Retina (tissue), 1 donor: ENCODE measurements at places on chromosomes 12 and 14.

- DNase-seq, result no peak
Measured at GRCh38 chr14:105326568-105326867, 12.0 kb downstream of the PACS2 start.

DNA sequence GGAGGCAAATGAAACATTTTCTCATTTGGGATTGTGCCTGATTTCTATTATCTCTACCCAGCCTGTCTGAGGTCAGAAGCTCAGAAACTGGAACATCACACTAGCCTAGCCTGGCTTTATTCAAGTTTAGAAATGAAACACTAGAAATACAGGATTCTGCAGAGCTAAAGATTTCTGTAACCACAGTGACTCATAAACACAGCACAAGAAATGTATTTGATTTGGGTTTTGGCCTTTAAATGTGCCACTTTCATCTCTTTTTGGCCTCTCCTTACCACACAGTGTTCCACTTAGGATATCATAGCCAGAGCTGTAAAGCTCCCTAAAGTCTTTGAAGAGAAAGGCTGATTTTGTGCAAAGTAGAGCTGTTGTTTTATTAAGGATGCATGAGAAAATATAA, 307.5 kb downstream of the EMP1 start:
- DNase-seq, result no peak

DNA sequence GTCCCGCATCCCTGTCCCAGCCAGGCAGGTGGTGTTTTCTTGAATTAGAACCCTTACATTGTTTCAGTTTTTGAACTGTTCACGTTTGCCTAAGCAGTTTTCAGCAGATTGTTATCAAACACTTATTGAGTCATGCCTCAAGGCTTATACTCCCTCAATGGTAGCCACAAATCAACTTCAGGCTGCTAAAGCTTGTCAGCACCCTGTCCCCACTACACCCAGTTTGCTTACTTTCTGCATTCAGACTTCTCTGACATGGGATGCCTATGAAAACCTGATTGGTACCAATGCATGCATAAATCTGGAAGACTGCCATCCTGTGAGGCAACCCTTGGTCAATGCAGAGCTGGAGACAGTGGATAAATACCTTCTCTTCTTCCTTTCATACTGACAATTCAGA, 225.4 kb downstream of the BTG1 start:
- no peak for DNase-seq

DNA sequence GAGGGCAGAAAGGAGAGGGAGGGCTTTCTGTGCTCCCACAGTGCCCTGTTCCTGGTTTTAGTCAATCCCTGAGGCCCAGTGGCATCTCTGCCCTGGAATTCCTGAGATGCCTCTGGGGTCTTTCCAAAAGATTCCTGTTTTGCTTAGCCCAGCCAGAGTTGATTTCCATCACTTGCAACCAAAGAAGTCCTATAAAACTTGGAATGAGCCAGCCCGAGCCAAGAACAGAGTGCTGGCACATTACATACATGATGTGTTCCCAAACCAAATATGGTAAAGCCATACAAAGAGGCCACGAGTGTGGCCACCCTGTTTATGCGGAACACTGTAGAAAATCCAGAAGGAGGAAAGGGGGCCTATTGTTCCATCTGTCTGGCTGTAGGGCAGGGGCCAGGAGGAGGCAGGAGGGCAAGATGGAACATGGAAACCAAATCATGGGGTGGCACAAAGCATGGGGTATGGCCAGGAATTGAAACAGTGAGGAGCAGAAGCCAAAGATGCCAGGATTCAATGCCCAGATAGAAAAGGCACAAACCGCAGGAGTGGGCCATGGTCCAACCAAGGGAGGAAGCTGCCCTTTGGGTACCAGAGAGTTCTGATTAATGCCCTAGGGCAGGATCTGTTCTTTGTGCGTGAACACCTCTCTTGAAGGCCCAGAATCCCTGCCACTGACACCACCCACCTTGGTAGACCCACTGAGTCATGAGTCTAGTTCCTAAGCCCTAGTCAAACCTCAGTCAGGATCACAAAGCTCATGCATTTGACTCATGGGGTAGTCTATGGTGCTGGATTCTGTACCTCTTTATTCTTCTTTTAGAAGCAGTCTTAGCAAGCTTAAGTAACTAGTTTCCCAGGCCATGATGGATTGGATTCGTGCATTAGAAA, 75.2 kb downstream of the LRRC74A start:
- no peak for DNase-seq

DNA sequence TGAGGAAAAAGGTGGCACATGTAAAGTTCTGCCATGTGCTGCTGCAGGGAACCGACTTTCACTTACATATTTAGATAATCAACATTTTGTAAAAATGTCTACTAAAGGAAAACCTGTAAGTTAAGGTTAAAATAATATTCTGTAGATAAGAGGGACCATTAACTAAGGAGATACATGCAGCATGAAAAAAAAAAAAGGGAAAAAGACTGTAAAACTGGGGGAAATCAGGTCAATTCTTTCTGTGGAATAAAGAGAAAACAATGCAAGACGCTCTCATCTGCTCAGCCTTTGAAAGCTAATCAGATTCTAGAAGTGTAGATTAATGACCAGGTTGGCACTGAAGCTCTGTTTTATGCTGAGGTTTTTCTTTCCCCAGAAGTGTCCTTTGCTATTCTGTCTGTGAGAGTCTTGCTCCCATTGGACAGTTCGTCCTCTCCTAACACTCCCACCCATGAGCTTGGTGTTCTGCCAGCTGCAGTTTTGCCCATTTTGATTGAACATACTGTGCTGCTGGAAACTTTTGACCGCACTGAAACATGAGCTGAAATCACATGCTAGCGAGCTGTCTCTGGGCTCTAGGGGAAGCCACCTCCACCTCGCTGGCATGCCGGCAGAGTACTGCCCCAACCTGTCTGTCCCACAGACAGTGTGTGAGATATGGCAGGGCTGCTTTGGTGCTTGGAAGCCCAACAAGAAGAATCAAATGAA, 39.7 kb downstream of the PPTC7 start:
- DNase-seq, result no peak

DNA sequence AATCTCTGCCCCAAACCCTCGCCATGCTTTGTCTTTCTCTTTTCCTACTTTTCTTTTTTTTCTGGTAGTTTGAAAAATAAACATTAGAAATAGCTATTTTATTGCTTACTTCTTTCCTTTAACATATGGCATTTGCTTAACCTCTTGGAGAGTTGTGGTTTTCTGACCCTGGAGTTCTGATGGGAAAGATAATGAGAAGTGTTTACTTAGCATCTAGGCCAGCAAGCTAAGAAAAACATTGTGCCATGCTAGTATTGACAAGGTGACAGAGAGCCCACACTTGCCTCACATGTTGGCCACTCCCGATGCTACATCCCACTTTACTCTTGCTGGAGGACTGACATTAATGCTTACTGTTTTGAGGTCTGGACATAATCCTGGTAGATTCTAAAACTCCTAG, 886.2 kb downstream of the DIO2 start:
- peak; percentile 13 for DNase-seq

GRCh38 chr12:19901841-19902240, 462.5 kb downstream of the AEBP2 start:
- no peak for DNase-seq

DNA sequence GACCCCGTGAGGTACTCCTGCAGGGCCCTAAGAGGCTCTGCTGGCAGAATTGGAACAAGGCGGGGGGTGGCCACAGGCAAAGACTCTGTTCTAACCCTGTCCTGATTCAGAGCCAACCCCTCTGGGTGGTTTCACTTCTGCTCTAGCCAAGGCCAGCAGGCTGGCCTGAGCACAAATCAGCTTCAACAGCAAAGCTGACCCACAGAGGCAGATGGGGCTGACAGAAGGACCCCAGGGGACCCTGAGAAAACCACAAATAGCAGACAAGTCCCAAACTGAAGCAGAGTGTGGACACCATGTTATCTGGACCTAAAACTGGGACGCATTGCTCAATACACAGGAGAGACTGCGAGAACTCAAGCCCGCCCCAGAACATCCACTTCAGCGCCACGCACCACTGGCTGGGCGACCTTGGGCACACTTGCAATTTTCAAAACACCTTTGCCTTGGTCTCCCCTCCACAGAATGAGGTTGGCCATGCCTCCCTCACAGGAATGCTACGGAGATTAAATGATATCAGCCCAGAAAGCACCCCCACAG, 76.4 kb upstream of the DICER1 start:
- DNase-seq, result no peak

DNA sequence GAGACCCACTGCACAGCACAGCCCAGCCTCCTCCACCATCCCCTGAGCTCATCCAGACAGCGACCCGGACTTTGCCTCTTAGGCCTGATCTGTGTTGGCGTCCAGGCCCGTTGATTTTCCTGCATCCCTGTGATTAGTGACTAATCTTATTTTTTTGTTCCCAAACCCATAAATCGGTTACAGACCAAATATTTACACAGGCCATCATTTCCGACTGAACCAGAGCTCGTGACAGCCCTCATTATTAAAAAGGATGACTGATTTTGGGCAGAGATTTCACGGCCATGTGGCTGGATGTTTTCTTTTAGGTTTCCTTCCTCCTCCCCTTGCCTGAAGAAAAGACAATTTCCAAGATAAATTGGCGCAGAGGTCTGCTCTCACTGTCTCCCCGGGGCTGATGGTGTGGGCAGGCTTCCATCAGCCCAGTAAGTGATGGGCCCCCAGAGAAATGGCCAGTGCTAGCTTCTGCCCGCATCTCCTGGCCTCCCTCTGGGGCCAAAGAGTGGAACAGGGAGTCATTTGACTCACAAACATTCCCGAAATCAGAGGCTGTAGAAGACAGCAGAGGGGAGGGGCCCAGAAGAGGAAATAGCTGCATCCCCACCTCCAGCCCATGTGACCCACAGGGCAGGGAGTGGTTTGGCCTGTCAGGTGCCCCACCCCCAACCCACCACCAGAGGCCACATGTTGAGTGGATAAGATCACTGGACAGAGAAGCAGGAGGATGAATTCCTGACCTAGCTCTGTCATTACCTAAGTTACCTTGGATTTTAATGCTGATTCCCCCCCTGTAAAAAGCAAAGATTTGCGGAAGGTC, 283.5 kb downstream of the KSR2 start:
- DNase-seq, result no peak

GRCh38 chr12:242496-242895, 20.1 kb downstream of the SLC6A13 start:
- no peak for DNase-seq

- DNase-seq, result no peak
Measured at GRCh38 chr12:4962539-4963486, 53.1 kb downstream of the KCNA1 start.

DNA sequence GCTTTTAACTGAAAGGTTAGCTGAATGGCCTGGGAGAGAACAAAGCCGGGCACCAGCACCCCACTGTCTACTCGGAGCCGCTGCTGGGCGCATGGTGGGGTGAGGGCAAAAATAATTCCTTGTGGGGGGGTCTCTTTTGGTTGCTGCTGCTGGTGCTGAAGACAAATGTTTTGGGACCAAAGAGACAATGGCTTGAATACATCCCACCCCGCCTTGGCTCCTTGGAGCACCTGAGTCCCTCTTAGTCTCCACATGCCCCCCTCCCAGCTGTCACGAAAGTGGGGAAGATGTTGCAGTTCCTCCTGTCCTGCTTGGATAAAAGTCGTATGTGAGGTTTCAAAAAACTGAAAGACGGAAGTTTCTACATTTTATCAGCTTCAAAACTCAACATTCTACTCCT, 85.0 kb downstream of the PIWIL1 start:
- no peak for DNase-seq

- DNase-seq, result no peak
Measured at GRCh38 chr12:70759161-70759918, 122.1 kb upstream of the PTPRB start.

- DNase-seq, result no peak
Measured at GRCh38 chr12:30975581-30975980, 49.0 kb downstream of the TSPAN11 start.

DNA sequence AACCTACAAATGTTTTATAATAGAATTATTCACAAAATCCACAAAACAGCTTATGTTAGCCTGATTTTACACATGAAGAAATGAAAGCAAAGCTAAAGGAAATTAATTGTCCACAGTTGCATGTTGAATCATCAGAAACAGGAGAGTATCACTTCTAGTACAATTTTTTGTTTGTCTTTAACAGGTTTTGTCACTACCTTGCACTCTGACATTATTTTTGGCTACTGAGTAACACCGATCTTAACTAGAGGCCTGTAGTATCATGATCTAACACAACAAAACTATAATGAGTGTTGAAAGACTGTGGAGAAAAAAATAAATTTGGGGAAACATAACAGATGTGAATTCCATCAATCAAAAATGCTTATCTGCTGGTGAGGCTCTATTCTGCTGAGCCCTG, 60.1 kb downstream of the TAOK3 start:
- DNase-seq, result no peak

DNA sequence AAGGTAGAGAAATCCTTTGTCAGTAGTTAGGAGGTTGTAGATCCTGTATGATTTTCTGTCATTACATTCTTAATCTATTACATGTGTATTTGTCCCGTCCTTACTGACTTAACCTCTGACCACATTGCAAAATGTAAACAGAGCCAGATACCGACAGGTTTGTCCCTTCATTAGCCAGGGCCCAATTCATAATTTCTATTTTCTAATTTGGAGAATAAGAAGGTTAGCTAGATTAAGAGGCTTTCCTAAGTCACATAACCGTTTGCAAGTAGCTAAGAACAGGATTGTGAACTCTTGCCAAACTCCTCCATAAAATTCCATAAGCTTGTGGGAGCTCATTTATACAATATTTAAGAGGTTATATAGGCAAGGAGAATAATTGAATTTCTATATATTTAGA, 352.6 kb downstream of the RAD51B start:
- no peak for DNase-seq

DNA sequence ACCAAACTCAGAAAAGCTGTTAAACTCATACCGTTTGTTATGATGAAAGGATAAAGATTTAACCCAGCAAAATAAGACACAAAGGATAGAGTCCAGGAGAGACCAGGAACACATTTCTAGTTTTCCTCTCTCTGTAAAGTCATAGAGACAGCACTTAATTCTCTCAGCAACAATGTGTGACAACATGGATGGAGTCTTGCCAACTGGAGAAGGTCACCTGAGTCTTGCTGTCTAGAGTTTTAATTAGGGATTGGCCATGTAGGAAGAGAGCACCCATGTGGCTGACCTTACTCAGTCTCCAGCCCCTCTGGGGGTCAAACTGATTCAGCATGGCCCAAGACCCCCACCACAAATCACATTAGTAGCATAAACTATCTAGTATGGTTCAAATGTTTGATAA, 151.0 kb upstream of the ATF7IP start:
- DNase-seq, result no peak

DNA sequence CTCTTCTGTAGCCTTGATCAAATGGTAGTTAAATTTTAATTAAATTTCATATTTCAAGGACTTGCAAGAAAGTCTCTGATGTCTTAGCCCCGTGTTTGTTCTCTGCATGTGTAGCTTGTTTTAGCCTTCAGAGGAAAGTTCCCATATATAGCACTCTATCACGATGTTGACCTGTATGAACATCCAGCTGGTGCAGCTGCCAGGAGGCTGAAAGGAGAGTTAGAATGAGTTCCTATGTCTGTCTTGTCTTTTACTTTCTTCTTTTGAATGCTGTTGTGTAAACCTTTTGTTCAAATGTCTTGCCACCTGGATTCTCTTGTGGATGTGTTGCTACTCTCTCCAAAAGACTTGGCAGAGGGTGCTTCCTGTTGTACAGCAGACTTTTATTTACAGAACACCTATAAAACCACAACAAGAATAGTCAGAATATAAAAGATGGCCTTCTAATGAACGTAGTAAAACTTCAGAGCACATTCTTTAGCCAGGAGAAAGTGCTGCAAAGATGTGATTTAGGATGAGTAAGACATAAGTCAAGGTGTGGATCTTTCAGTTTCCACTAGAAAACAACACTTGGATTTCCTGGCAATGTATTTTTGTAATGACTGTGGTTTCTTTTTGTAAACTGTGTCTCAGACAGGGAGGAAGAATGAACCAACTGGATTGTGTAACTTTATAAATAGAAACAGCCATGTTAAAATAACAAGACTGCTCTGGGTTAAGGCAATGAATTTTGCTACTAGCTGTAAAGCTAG, 17.2 kb downstream of the NAV3 start:
- no peak for DNase-seq
